ENCODE measurements at places on chromosomes 2 and 18. TPM values are rescaled to one million over a fixed set of nuclear protein-coding genes. Genes with fewer than 3 reads are reported as not detected.

DNA sequence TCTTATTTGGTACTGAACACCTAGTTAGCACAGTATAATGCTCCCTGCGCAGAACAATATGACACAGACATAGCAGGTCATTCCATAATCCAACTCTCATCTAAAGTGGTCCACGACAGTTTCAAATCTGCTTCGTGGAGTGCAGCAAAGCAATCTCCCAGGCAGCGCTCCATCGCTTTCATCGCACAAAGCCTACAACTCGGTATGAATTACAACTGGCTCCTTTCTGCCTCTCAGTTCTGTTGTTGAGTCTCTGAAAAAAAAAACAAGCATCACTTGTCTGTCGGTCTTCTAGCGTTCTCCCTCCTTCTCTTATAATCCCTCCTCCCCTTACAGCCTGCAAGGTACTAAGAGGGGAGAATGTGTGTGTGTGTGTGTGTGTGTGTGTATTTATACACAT, 123.5 kb downstream of the FIGN start:
- DNase-seq = no peak

COPS8 gene
- total RNA-seq = 42.2 TPM

CCDC141 gene
- total RNA-seq = 0.30 TPM

DNA sequence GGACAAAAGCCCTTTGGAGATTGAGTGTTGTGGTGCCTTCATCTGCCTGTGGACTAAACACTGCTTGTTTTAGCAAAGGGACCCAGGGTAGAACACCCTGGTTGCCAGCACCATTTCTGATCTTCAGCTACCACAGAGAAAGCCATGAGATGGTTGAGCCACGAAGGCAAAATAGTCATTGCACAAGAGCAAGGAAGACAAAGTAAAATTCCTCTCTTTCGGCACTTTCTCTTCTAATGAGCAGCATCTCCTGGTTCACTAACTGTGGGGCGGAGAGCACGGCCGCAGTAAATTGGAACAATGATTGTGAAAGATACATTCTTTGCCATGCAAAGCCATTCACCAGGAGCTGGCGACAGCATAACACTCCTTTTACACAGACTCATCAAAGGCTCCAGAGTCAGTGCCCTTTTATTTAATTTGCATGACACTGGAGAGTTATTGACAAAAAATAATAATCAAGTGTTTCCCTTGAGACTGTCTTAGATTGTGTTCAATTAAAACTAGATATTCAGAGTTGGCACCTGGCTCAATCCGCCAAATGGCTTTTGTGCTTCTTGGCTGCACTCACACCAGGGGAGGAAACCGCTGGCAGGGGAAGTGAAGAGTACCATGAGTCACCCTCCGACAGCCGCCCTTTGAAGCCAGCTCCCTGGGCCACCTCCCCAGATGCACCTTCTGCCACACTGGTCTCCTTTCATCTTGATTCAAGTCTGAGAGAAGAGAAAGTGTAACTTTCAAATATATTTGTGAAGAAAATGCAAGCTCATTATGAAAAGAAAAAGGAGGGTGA, 100.5 kb upstream of the MEIS1 start:
- no peak for DNase-seq

Data from HCT116 (cell line).